Mesenteric fat pad (tissue), 1 donor: ENCODE measurements at places on chromosomes 6 and 20. TPM values are rescaled to one million over a fixed set of nuclear protein-coding genes. Genes with fewer than 3 reads are reported as not detected.

- DNase-seq = no peak
Measured at GRCh38 chr6:30829639-30830255, 54.6 kb upstream of the DDR1 start.

The MATN4 gene
- total RNA-seq = not detected

GRCh38 chr6:145235207-145235606 lies 500.1 kb downstream of the EPM2A start:
- DNase-seq = no peak

DNA sequence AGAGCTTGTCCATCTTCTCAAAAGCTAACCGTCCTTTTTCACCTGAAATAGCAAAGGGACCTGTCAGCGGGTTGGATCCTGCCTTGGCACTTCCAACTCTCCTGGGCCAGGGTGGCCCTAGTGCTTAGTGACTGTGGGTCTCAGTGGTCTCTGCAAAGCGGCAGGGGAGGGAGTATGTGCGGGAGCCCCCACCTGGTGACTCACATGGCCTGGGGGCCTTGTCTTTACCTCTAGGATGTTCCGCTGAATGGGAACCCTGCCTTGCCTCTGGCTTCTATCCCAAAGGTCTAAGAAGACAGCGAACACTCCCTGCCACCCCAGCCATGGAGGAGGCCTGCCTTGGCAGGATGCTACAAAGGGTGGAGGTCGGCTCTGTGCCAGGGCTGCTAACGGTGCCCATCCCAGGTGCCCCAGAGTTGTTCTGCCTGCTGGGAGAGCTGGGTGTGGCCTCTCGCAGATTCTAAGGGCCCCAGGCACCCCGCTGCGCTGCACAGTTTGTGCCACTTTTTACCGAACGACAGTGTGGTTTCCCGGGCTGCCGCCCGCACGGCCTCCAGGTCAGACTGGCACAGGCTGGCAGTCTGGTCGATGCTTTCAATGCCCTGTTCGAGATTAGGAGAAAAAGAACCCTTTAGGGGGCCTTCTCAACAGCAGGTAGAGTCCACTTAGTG lies 77.2 kb downstream of the PTPN1 start:
- no peak for DNase-seq

DNA sequence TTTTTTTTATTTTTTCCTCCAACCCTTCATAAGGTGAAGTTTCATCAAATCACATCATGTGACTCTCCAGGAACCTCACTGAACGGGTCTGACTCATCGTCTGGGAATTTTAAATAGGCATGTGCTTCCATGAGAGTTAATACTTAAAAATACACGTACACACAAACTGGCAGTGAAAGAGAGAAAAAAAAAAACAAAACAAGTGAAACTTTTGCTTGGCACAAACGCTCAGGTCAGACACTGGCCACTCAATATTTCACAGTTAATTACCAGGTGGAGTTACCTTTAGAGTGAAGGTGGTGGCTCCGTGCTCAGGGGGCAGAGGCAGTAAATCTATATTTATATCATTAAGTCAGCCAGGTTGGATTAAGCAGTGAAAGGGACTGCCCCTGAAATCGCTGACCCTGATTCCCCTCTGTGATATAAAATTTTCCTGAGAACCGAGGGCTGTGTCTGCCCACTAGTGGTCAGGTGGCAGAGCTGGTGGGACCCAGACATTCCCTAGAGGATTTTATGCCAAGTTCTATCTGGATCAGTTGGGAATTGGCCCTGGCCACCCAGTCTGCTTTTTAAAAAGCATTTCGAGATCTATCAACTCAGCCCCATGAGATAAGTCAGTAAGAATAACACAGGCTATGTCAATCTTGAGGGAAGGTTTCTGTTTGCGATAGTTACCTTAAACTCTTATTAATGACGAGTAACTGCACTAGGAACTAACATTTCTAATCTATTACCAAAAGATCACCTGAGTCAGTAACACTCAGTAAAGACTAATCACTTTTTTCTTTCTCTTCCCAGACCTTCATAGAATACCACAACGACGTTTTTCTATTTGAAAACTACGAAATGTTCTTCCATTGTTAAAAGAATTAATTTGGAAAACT lies 259.1 kb downstream of the HDGFL1 start:
- DNase-seq = no peak

DNA sequence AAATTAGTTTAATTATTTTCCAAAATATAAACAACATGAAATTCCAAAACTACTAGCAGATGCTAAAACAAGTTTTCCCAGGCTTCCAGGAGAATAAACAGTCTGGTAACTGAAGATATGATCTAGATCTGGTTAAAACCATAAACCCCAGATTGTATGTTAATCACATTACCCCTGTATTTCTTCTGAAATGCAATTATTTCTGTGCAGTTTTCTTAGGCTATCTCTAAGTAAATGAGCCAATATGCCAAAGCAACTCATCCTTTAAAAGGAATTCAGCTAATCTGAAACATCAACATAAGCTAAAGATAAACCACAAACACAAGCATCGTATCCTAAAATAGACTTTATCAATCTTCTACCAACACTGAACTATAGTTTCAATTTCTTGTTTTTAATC lies 44.6 kb upstream of the SENP6 start:
- DNase-seq = no peak

GRCh38 chr6:132133736-132134445 lies 182.7 kb upstream of the CCN2 start:
- no peak for DNase-seq

DNA sequence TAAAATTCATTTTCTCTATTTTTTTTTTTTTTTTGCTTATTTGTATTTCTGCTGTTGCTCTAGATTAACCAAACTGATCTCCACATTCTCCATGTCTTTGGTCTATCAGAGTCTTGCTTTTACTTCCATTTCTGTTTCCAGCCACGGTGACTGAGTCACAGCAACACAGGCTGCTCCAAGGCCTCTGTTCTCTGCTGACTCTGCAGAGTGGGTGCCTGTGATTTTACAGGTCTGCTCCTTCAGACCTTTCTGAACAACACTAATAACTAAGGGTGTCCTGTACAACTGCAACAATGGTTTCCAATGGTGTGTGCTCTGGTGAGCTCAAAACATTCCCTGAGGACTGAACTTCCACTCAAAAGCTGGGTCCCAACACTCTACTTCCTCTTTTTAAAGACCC lies 102.3 kb upstream of the BMP2 start:
- no peak for DNase-seq

GRCh38 chr20:33812152-33812849 lies 1.2 kb downstream of the CHMP4B start:
- DNase-seq = no peak
